CD4-positive, alpha-beta T cell (primary cell): ENCODE measurements at places on chromosomes 7 and 10.

DNA sequence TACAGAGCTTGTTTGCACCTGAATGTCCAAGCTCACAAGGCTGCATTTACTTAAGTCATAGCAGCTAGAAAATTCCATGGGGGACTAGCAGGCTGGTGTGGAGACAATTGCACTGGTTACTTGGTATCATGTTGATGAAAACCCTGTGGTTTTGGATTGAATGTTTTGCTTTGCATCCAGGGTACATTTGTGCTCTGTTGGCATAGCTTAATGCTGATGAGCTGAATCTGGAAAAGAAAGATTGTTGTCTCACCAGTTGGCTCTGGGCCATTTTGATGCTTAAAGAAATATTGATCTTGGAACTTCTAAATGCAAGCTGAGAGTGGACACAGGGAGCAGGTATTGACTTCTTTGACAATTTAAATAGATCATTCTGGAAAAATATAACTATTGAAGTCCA lies 122.5 kb upstream of the MBL2 start:
- DNase-seq = no peak

GRCh38 chr10:86692023-86692514 lies 23.8 kb downstream of the LDB3 start:
- no peak for DNase-seq

GRCh38 chr10:7438196-7438986 lies 27.6 kb upstream of the SFMBT2 start:
- DNase-seq = no peak

- DNase-seq = no peak
Observed at GRCh38 chr10:132631338-132631735, 93.8 kb downstream of the INPP5A start.

- no peak for DNase-seq
Observed at GRCh38 chr7:114985116-114985715, 63.3 kb downstream of the MDFIC start.

DNA sequence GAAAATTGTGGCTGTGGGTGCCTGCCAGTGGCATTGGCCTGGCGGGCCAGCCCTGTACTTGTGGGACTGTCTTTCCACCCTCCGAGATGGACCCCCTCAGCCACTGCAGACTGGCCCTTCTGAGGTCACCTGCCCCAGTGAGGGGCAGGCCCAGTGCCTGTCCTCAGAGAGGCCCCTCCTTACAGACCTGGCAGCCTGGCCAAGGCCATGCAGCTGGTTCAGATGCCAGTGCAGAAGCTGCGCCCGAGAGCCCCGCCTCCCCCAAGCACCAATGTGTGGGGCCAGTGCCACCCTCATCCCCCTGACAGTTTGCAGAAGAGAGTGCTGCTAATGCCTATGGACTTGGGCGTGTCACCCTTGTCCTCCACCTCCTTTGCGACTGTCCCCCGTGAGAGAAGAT lies 10.0 kb downstream of the ZNF316 start:
- DNase-seq = no peak

DNA sequence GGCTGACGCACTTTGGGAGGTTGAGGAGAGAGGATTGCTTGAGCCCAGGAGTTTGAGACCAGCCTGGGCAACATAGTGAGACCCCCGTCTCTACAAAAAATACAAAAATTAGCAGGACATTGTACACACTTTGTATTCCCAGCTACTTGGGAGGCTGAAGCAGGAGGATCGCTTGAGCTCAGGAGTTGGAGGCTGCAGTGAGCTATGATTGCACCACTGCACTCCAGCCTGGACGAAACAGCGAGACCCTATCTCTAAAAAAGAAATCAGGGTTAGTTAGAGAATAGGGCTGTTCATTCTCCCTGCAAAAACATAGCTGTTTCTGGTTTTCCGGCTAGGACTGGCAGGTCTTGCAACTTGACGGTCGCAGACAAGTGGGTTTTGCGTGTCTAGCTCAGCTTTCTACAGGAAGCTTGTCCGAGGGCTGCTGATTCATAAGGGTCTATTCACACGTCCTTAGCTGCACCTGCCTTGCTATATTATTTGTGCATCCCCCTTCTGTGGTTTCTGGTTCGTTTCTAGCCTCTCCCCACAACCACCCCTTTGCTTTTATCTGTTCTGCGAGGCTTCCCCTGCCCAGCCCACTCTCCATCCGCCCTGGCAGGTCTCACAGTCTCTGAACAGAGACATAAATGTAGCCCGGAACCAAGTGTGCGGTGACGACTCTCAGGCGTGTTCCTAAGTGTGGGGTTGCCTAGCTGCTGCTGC lies 10.7 kb downstream of the AMZ1 start:
- DNase-seq = peak; percentile 63

DNA sequence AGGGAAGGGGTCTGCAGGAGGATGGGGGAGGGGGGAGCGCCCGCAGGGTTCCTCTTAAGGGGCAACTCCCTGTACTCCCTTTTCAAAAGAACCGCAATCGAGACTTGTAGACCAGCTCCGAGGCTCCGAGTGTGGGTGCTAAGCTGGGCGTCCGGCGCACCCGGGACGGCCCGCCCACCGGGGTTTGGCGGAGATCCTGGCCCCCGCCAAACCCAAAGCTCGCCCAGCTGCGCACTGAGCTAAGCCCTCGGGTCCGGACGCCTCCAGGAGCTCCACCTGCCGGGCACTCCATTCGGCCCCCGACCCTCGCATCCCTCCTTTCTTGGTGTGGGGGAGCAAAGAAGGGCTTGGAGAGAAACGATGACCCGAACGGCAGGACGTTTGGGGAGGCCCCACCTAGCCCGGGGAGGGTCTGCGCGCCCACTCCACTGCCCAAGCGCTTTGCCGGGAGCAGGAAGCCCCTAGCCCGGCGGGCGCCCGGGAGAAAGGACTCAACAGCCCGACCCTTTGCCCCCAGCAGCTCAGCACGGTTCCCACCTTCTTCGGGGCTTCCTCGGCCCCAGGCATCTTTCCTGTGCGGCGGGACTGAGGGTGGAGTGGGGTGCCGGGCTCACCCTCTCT lies 651 bp downstream of the AFAP1L2 start:
- DNase-seq = no peak

DNA sequence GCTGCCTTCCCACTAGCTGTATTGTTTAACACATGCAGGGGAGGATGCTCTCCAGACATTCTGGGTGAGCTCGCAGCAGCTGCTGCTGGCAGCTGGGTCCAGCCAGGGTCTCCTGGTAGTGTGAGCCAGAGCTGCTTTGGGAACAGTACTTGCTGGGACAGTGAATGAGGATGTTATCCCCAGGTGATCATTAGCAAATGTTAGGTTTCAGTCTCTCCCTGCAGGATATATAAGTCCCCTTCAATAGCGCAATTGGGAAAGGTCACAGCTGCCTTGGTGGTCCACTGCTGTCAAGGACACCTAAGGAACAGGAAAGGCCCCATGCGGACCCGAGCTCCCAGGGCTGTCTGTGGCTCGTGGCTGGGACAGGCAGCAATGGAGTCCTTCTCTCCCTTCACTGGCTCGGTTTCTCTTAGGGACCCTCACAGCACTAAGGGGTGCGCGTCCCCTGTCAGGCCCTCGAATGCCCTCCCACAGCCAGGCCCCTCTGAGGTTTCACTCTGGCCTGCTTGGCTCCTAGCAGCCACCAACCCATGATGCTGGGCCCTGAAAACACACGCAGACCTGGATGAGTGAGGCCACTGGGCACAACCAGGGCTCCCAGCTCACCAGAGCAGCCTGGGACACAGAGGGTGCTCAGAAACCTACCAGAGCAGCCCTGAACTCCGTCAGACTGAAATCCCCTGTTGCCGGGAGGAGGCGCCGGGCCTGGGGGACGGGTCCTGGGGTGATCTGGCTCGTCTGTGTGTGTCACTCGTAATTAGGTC lies 173.0 kb upstream of the LANCL2 start:
- no peak for DNase-seq
